ENCODE measurements at places on chromosomes 7 and 10.

- DNase-seq: no peak
Measured at GRCh38 chr7:80392229-80393169, 119.4 kb downstream of the GNAT3 start.

DNA sequence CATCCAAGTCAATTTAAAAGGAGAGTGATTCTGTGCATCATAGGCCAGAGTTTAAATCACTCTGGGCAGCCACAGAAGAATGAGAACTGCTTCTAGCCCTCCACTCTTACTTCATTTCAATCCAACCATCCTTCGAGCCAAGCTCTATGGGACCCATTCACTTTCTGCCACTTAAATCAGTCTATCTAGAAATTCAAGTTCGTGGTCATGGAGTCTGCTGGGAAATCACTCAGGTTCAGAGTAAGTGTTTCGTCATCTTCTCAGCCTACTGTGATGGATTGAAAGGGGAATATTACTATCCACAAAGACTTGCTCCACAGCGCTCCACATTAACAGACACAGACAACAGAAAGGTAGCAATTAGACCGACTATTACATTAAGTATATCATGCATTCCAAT is 4.6 kb downstream of the DCLRE1C start:
- no peak for DNase-seq

DNA sequence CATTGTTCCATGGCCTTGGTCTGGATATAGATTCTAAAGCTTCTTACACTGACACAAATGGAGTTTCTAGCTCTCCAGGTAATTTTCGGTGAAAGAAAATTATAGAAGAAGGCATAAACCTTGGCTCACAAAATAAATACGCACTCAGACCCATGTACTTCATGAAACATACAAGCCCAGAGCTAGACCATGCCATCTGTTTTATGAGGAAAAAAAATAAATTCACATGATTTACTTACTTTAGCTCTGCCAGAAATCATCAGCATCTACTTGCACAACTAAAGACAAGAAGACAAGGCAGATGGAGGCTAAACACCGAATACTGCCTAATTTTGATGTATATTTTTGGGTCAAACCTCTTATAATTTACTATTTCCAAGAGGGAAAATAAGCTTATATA is 197.4 kb upstream of the KLF14 start:
- DNase-seq: no peak

DNA sequence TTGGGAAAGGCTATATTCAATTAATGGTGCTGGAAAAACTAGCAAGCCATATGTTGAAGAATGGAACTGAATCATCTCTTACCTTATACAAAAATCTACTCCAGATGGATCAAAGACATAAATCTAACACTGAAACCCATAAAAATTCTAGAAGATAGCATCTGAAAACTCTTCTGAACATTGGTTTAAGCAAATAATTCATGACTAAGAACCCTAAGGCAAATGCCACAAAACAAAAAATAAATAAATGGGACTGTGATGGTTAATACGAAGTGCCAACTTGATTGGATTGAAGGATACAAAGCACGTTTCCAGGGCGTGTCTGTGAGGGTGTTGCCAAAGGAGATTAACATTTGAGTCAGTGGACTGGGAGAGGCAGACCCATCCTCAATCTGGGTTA is 1130.0 kb downstream of the DNAJB9 start:
- no peak for DNase-seq
